ENCODE measurements at places on chromosomes 12 and 14. TPM values are rescaled to one million over a fixed set of nuclear protein-coding genes. Genes with fewer than 3 reads are reported as not detected.

- no peak for DNase-seq
Observed at GRCh38 chr14:90602088-90602687, 205.4 kb downstream of the CALM1 start.

FBXO21 gene
- total RNA-seq = 117 TPM

RNF212B gene
- not detected for total RNA-seq

- DNase-seq = no peak
Observed at GRCh38 chr12:14618983-14619382, 51.3 kb upstream of the PLBD1 start.
